Esophagus squamous epithelium (tissue), 5 donors: ENCODE measurements at places on chromosomes 16 and 17.

GRCh38 chr17:15777717-15778116, 45.6 kb downstream of the TBC1D26 start:
- no peak for DNase-seq

- DNase-seq: no peak
Observed at GRCh38 chr17:45912319-45912718, 18.0 kb downstream of the MAPT start.

DNA sequence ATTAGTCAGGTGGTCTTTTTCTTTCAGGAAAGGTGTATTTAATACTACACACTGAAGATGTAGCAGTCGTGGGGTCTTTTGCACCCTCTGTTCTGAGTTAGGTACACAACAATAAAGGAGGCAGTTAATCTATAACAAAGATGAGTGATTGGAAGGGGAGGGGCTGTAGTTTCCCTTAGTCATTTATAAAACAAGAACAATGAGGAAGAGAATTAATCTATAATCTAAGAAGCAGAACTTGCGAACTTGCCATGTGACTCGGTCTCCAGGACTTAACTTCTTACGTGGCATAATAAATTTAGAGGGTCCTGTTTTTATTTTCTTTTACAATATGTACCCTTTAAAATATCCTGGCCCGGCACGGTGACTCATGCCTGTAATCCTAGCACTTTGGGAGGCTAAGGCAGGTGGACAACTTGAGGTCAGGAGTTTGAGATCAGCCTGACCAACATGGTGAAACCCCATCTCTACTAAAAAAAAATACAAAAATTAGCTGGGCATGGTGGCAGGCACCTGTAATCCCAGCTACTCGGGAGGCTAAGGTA, 8.6 kb upstream of the APPBP2 start:
- no peak for DNase-seq

GRCh38 chr16:8286348-8286747, 304.0 kb downstream of the TMEM114 start:
- DNase-seq: no peak

GRCh38 chr17:31653691-31654090, 205.4 kb downstream of the COPRS start:
- DNase-seq: no peak

GRCh38 chr17:70343114-70343513, 173.8 kb downstream of the KCNJ2 start:
- DNase-seq: no peak

DNA sequence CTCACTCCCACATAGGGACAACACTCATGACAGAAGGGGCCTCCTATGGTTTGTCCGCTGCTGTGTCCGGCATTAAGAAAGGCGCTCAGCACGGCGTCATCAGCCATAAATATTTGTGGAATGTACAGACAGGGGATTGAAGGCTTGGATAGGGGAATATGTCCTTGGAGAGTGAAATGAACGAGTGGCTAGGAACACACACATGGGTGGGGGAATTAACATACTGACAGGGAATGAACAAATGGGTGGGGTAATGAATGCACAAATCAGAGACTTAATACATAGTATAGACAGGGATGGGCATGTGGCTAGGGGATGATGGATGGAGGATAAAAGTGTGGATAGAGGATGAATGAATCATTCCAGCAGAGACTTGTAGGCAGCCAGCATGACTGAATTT, 154.0 kb upstream of the HSBP1 start:
- DNase-seq: no peak
